ENCODE measurements at places on chromosomes 13 and 19.

- no peak for DNase-seq
These were observed 18.9 kb upstream of the ZNRF4 start for GRCh38 chr19:5436106-5436947.

GRCh38 chr19:4933528-4933927 lies 24.2 kb downstream of the UHRF1 start:
- DNase-seq, result no peak

- no peak for DNase-seq
These were observed 326.6 kb downstream of the DIAPH3 start for GRCh38 chr13:59837101-59837500.

GRCh38 chr19:53183146-53183764 lies 9.9 kb downstream of the ZNF665 start:
- no peak for DNase-seq

DNA sequence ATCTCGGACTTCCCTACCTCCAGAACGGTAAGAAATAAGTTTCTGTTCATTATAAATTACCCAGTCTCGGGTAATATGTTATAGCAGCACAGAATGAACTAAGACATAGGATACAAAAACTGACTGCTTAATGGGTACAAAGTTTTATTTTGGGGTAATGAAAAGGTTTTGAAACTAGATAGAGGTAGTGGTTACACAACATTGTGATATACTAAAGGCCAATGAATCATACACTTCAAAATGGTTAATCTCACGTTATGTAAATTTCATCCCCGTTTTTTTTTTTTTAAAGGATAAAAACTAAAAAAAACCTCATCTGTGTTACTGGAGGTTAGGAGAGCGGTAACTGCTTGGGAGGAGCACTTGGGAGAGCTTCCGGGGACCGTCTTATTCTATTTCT lies 23.5 kb downstream of the AKT2 start:
- no peak for DNase-seq

DNA sequence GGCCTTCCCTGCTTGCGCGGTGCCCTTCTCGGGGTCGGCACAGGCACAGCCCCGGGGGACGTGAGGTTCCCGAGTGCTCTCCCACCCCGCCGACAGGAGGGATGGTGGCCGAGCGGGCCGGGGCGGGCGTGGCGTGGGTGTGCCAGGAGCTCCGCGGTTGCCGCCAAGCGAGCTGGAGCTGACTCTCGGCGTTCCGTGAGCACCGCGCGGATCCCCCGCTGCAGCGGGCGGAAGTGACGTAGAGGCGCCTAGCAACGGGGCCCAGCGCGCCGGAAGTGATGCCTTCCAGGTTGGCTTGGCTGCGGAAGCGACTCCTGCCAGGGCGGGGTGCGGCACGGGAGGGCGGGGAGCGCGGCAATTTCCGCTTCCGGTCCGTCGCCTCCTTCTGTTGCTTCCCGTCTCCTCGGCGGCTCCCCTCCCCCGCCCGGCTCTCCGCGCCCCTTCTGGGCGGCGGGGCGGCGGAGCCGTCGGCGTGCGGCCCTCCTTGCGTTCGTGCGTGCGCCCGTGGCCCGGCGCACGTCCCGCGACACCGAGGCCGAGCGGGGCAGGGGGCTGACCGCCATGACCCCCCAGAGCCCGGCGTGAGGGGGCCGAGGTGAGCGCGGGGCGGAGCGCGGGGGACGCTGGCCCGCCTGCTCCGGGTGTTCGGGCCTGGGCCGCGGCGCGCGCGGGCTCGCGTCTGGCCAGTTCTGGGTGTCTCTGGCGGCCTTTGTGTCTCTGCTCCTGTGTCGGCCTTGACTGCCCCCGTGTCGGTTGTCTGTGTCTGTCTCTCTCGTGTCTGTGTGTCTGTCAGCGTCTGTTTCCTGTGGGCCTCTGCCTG lies at the start of gene EPN1:
Gene EPN1, plus strand, starts transcription at position 386 of the 820 bp plus-strand sequence. CDS start 3,402 bp downstream, outside the sequence.
- DNase-seq, result peak; percentile 98

- peak; percentile 67 for DNase-seq
These were observed 514 bp downstream of the PCID2 start for GRCh38 chr13:113207890-113208420.

GRCh38 chr19:40466985-40467734 lies at the start of gene SPTBN4:
Gene SPTBN4 (plus strand): TSS chr19:40467001. CDS start chr19:40472622, 5,621 bp downstream.
- DNase-seq, result peak; percentile 36

- peak; percentile 38 for DNase-seq
These were observed 4.3 kb upstream of the TMEM255B start for GRCh38 chr13:113754691-113755090.

GRCh38 chr13:77620138-77620537 lies 77.3 kb upstream of the SLAIN1 start:
- DNase-seq, result no peak
